Right lobe of liver (tissue), 6 donors: ENCODE measurements at places on chromosomes 5 and 9.
A peak's percentile ranks its signal among the peaks of the same experiment; 100 is the strongest.

DNA sequence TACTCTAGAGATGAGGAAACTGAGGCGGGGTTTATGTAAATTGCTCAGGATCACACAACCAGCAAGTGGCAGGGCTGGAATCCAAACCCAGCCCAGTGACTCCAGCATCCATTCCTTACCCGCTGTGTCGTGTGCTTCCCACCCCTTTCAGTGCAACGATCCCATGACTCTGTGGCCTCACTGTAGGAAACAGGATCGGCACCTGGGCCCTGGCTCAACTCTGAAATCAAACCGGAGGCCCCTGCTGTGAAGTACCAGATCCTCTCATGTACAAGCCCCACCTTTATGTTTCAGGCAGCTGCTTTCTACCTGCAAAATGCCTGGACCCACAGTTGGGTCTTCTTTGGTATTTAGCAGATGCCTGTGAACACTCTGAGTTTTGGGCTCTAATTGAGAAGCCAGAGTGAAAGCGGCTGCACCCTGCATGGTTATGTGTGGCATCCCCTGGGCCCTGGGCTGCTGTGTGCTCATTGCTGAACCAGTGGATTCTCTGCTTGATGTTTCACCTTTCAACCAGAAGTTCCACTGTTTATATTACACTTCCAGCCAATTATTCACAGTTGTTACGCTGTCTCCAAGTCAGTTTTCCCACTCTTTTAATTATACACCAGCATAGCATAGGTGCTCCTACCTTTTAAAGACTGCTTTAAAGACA is 36.7 kb downstream of the ABLIM3 start:
- no peak for DNase-seq

DNA sequence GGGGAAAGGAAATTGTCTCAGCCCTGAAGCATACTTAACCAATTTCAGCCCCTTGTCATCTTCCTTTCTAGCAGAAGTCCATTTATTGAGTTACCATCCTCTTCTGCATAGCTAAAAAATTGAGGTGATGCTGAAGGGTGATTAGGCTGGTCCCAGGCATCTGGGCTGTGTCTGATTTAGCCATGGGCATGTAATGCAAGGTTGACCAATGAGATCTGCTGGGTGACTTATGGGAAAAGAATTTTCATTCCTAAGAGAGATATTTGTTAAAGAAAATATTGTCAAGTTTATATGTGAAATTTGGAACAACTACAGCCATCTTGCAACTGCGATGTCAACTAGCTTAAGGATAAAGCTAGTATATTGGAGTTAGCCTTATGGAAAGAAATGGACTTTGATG is 5.1 kb downstream of the ITGA2 start:
- DNase-seq: no peak

DNA sequence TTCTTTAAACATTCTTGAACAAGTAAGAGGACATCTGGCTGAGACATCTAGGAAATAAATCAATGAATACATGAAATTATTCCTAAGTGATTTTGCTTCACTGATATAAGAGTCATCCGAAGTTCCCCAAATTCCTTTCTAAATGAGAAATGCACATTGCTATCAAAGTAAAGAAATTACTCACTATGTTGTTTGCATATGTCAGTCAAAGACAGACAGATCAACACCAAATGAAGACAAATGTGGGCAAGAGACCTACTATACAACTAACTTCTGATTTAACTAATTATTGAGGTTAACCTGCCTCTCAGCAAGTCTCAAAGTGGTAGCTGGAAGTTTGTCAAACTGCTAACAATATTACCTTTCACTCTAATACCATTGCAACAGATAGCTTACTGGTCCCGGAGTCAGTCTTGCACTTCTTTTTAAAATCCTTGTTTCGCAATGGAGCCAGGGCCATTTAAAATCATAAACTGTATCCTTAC is 13.2 kb downstream of the TUT7 start:
- no peak for DNase-seq

DNA sequence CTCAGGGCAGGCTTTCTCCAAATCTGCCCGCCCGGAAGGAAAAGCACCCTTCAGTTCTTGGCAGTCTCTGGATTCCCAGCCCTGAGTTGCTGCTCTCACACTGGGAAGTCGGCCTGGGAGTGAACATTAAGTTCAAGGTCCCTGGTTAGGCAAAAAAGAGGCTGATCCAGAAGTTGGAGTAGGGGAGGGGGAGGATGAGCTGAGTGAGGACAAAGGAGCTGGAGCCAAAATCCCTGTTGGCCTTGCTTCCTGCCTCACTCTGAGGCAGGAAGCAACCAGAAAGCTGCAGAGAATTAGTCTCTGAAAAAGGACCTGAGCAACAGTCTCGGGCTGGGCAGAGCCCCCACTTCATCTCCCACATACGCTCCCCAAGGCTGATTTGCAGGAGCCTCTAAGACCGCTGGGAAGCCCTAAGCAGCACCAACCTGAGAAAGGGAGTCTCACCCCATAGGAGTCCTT is 15.0 kb upstream of the RPS14 start:
- DNase-seq: peak; percentile 54

- DNase-seq: no peak
These were observed 32.0 kb downstream of the SLC46A2 start for GRCh38 chr9:112858625-112859147.

- no peak for DNase-seq
These were observed 45.3 kb upstream of the NCS1 start for GRCh38 chr9:130126721-130127433.

GRCh38 chr5:144503123-144503522 is 332.4 kb downstream of the KCTD16 start:
- no peak for DNase-seq

DNA sequence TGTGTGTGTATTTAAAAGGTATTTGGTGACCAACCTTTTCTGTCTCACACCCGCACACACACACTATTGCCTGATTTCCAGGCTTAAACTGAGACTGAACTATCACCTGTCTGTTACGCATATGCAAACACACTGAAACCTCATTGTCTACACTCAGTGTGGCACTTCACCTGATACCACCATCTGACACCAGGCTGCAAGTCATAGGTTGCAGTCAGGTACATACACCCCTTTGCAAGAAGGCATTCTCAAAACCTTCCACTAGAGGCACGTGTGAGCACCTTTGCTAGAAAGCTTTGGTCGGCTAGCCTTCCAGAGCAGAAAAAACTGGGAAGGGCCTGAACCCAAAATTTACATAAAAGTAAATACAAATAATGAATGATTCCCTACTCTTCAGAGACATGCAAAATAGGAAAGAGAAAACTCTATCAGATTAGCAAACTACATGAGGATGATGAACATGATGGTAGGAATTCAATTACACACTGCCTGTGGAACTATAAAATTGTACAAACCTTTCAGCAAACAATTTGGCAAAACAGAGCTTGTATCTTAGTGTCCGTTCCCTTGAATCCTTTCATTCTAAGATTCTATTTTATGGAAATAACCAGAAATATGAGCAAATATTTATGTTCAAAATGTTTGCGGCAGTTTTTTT is 5.9 kb upstream of the FOXD1 start:
- DNase-seq: no peak

DNA sequence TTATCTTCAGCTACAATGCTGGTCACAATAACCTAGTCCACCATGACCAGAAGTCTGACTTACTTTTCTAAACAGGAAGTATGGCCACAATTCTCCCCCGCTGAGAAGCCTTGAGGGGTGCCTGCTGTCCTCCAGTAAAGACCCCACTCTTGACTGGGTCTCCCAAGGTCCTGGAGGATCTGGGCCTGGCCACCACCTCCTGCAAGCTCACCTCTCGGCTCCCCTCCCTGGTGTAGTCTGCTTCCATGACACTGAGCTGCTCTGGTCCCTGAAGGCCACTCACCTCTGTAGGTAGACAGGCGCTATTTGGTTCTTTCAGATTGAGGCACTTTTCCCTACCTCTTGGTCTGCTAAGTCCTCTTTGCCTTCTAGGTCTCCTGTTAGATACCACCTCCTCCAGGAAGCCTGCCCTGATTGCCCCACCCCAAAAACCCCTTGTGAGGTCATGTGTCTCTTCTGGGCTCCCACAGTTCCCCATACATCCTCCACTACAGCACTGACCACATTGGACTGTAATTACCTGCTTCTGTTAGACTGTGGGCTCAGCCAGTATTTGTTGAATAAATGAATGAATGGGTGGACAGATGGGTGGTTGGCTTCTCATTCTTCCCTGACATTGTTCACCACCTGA is 62.6 kb upstream of the IER5L start:
- DNase-seq: no peak

GRCh38 chr9:131011274-131012022 is 2.5 kb downstream of the LAMC3 start:
- DNase-seq: no peak

DNA sequence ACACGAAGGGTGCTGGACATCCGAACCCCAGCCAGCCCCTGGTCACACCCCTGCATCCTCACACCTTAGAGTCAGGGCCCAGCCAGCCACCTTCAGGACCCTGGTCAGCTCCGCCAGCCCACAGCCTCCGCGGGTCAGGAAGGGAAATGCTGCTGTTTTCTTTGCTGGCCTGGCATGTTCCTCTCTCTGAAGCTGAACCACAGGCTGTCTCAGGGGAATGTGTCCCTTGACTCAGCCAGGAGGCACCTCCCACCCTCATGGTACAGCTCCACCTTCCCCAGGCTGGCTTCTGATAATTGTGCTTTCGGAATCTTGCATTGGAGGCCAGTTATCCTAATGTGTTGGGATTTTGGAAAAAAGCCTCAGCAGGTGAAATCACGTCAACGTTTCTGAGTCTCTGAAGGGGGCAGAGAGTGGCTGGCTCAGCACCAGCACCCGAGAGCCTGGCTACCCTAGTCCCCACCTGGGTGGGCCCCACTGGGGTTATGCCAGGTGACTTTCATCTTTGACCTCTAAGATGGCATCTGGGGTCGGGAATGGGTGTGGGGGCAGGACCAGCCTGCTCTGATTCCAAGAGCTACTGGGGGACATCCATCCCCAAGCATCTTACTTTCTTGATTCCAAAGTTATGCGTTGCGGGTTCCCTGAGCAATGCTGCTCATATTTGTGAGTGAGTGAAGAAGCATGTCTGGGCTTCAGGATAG is 9.8 kb upstream of the OLFM1 start:
- DNase-seq: no peak

DNA sequence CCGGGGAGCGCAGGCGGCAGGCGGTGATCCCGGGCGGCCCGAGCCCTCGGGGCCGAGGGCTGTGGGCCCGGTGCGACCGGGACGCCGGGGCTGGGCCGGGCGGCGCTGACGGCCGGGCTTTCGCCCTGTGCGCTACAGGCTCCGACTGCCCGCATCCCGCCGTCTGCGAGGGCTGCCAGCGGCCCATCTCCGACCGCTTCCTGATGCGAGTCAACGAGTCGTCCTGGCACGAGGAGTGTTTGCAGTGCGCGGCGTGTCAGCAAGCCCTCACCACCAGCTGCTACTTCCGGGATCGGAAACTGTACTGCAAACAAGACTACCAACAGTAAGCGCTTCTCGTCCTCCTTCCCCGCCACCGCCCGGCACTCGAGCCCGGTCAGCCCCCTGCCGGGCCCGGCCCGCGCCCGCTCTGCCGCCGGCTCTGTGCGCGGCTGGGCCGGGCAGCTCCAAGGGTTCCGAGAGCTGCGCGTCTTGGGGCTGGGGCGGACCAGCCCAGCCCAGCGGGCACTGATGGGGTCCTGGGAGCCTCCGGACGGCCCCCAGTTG is 1.6 kb downstream of the LMX1B start:
- peak; percentile 59 for DNase-seq

- DNase-seq: no peak
These were observed 664 bp upstream of the RAB3C start for GRCh38 chr5:58582019-58582802.
